ENCODE measurements at places on chromosomes 3 and 15.
A peak's percentile ranks its signal among the peaks of the same experiment; 100 is the strongest.

GRCh38 chr3:192727032-192727847 is at the start of gene FGF12:
FGF12 (minus strand) TSS chr3:192727541.
- DNase-seq, result no peak

- no peak for DNase-seq
Measured at GRCh38 chr3:106161246-106161645, 292.4 kb upstream of the CBLB start.

DNA sequence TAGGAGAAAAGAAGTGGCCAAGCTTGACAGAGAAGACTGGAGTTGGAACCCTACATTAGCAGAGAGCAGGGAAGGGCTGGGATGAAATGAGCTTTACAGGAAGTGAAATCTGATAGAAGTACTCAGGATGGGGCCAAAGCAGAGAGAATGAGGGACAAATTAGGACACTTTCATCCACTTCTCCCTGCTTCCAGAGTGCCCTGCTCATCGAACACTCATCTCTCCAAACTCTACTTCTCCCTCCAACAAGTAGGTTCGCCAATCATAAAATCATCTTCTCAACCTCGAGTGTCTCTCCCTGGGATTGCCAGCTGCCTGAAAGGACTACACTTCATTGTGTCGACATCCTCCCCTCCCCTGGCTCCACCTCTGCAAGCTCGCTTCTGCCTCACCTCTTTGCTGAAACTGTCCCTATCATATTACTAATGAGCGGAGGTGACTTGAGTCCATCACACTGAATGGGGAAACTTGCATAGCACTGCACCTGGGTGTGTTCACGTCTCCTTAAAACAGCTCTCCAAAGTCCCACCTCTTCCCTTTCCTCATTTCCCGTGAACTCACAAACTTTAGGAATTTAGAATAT is 365.8 kb downstream of the FOXP1 start:
- DNase-seq, result no peak

- DNase-seq, result peak; percentile 42
Measured at GRCh38 chr3:49161808-49162530, 4.2 kb downstream of the CCDC71 start.

GRCh38 chr15:67164811-67165253 is 89.6 kb downstream of the AAGAB start:
- DNase-seq, result no peak

DNA sequence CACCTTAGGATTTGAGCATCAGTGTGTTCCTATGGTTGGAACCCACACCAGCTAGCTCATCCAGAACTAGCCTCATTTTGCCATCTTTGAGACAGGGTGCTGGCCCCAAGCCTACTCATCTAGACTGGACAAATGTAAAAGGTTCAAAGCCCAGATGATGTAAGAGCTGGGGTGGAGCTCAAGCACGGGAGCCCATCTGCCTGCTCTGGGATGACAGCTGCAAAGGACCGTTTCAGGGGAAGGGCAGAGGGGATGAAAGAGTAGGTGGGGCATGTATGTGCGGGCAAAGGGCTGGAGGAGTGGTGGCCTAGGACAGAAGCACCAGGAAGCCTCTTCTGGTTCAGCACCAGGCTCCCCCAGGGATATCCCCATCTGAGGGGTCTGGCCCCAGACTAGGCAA is 15.8 kb downstream of the CLK3 start:
- no peak for DNase-seq

DNA sequence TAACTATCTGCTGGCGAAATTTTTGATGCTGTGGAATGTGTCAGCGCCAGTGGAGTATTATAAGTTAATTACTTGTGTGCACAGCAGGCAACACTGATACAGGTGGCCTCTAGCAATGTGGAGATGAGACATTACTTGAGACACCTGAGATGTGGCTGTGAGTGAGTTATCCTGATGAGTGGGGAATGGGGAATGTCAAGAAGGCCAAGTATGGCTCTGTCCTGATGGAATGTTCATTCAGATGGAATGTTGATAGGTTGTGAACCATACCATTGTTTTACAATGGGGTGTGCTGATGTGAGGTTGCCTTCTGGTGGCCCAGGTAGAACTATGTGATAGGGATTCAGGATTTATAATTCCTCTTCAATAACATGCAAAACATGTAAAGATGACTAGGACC is 404.8 kb downstream of the PTPRG start:
- no peak for DNase-seq

DNA sequence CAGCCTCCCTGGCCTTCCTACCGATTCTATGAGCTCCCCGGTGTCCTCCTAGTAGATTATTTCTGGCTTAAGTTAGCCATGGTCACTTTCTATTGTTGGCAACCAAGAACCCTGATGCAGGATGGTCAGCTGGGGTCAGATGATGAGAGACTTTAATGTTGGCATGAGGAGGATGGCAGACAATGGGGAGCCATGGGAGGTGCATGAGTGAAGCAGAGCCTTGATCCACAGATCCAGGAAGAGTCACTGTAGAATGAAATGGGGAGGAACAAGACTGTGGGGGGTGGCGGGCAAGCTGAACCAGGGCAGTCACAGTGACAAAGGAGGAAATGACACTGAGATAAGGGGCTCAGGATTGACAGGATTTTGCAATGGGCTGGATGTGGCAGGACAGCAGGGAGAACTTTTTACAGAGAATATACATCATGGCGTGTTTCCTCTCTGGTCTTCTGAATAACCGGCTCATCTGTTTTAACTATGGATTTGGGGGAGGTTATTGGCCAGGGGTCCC is 60.9 kb downstream of the RPLP1 start:
- peak; percentile 23 for DNase-seq

- no peak for DNase-seq
Measured at GRCh38 chr15:69288531-69289341, 10.0 kb upstream of the PAQR5 start.

- DNase-seq, result no peak
Measured at GRCh38 chr3:120550546-120550945, 45.6 kb upstream of the NDUFB4 start.

GRCh38 chr3:188326111-188326510 is 172.2 kb downstream of the LPP start:
- DNase-seq, result no peak

DNA sequence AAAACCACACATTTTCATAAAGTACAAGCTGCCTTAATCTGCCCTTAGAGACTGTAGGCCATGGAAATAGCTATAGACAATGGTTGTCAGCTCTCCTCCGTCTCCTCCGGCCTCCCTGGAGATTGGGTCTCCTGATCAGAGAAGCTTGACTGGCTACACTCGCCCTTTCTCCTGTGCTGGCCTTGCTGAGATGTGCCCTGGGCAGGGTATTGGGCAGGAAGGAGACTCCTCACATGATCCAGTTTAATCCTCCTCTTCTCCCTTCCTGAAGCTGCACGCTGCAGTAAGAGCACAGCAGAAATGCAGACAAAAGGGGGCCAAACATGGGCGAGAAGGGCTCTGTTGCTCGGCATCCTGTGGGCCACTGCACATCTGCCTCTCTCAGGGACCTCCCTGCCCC is at the start of gene SLC24A5:
Gene SLC24A5 (plus strand): TSS at position 246 of the 400 bp plus-strand sequence. CDS start 55 bp downstream, at position 301.
- no peak for DNase-seq

- no peak for DNase-seq
Measured at GRCh38 chr15:48792408-48792807, 18.5 kb downstream of the CEP152 start.

- DNase-seq, result no peak
Measured at GRCh38 chr3:169260296-169260695, 403.2 kb downstream of the MECOM start.

DNA sequence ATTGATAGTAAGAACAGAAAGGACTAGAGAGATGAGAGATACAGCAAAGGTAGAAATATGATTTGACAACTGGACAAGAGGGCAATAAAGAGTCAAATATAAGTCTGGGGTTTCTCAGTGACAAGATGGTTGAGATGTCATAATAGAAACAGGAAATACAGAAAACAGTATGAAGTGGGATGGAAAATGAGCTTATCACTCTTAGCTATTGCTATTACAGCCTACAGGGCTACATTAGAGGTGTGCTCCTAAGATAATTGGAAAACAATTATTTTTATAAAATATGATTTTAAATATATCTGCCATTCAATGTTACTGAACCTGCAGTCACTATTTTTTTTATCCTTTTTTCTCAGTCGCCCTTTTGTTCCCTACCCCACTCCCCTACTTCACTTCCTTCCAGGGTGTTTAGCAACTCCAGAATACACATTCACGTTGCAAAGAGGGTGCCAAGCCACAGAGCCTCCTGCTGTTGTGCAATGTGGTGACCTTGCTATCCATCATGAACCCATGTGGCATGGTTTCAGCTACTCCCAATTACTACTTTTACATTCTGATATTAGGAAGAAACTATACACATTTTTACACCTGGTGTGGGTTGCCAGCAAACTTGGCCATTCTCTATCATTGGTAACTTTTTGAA is 6.0 kb downstream of the NRG4 start:
- DNase-seq, result peak; percentile 61

- peak; percentile 11 for DNase-seq
Measured at GRCh38 chr3:13204177-13204581, 130.9 kb upstream of the IQSEC1 start.

DNA sequence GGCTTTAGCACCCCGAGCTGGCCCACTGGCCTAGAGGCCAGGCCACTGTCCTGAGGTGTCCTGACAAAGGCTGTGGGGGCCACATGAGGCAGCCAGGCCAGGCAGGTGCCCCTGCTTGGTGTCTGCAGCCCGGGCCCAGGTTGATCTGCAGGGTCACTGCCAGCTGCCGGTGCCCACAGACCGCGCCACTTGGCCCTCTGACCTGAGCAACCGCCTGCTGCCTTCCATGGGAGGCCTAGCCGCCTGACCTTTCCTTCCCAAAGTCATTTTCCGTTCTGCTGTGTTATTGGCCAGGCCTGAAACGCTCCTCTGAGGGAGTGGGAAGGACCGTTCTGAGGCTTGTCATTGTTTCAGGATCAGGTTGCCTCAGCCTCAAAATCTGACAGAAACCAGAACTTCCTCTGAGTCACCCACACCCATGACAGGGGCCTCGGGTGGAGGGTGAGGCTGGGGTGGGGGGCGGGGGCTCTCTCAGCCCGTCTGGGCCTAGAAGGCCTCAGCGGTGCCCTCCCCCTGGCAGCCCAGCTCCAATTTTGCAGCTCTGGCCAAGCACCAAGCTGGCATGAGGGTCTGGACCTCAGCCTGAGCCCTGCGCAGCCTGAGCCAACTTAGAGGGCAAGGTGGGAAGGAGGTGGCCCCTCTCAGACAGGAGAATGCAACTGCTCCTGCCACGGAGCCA is 140.7 kb upstream of the MEF2A start:
- DNase-seq, result peak; percentile 86

DNA sequence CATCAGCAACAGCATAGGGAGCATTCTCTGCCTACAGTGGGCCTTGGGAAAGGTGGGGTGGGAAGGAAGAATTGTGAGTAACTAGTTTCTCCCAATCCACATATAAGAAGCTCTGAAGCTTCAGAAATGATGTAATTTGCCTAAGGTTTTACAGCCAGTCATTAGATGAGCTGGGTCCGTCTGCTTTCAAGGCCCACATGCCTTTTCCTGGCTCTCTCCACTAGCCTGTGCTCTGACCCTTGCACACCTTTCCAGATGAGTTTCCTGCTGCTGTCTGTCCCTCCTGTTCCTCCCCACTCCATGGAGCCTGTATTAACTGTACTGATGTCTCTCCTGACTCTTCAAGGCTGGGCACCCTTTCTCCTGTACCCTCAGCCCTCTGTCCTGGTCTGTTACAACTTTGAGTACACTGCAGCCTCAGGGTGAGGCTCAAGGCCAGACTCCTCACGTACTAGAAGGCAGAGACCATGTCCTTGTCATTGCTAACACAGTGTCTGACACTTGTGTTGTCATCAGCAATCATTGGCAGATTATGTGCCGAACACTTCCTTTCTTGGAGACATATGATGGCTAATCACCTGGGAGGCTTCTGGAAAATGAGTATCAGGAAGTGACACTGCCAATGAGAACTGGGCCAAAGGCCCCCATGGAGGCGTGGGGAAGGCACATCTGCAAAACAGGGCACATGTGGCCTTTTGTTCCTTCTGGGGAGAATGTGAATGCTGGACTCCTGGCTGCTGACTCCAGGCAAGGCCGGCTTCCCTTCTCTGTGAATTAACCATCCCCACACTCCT is 6.6 kb downstream of the TM6SF1 start:
- DNase-seq, result peak; percentile 76

- no peak for DNase-seq
Measured at GRCh38 chr3:180990505-180990904, 969 bp upstream of the DNAJC19 start.

- no peak for DNase-seq
Measured at GRCh38 chr3:67593761-67594234, 60.6 kb downstream of the SUCLG2 start.

DNA sequence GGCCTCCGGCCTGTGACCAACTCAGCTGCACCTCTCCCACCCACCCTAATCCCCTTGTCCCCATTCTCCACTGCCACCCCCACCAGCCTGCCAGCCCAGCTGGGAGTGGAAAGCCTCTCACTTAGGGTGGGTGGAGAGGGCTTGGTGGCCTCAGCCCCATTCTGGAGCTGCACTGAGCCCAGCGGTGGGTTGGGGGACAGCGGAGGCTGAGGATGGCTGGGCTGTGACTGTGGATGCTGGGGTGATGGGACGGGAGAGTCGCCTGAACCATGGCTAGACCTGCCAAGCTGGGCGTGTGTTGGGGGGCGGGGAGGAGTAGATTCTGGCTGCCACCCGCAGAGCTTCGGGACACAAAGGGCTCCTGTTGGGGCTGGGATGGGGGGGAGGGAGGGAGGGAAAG is 1.8 kb downstream of the CLCN2 start:
- no peak for DNase-seq

GRCh38 chr3:188282871-188283270 is 128.9 kb downstream of the LPP start:
- no peak for DNase-seq

DNA sequence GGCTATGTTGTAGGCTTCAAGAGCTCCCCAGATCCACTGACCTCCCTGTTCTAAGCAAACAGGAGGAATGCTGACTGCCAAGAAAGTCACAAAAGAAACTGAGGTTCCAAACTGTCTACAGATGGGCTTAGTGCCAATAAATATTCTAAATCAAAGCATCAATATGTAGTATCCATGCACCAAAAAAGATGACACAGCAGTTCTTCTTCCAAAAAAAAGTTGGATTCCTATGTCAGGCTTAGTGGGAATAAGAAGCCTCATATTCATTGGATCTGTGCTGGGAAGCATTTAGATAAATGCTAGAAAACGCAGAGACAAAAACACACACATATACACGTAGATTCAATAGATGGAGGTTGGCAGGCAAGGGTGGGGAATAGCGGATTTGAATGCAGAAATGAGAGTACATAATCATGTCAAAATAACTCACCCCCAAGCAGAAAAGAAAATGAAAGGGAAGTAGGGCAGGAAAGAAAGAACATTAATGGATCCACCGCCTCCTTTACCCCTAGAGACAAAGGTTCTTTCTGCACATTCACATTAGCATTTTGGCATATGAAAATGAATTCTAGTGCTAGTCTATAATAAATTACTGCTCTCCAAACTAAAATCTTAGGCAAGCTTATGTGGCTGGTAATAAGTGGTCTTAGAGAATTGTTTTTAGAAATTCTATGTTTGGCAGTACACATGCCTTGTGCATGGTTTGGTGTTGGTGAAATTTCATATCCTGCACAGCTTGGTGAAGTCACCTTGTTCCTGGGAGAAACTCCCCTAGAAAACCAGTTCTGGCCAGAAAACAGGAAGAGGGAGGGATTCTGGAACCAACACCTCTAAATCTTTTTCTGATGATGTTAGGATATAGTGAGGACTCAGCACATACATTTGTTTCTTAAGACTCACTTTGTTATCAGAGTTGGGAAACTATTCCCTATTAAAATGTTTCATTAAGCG is 283.4 kb downstream of the LSAMP start:
- no peak for DNase-seq

- DNase-seq, result peak; percentile 78
Measured at GRCh38 chr15:88454867-88455810, 12.0 kb downstream of the MRPL46 start.
